Substantia nigra (tissue), 51 donors: ENCODE measurements at places on chromosomes 2 and 18.

- no peak for DNase-seq
Measured at GRCh38 chr2:174675615-174676014, 78.0 kb upstream of the WIPF1 start.

- DNase-seq = no peak
Measured at GRCh38 chr18:58241877-58242276, 197.9 kb downstream of the NEDD4L start.

DNA sequence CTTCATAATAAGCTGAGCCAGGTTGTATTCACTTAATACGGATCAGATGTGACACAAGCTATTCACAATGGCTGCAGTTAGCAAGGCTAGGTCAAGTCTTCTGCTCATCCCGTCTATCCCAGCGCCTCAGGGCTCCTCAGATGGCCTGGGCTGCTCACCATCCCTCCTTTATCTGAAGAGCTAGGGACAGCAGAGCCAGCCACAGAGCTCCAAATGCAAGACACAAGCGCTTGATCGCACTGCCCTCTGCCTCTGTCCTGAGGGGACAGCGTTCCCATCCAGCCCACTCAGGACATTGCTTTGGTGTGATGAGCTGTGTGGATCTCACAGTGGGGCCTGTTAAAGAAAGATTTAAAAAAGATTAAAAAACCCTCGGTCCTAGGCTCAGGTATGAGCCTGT, 254.4 kb upstream of the HS6ST1 start:
- DNase-seq = no peak

DNA sequence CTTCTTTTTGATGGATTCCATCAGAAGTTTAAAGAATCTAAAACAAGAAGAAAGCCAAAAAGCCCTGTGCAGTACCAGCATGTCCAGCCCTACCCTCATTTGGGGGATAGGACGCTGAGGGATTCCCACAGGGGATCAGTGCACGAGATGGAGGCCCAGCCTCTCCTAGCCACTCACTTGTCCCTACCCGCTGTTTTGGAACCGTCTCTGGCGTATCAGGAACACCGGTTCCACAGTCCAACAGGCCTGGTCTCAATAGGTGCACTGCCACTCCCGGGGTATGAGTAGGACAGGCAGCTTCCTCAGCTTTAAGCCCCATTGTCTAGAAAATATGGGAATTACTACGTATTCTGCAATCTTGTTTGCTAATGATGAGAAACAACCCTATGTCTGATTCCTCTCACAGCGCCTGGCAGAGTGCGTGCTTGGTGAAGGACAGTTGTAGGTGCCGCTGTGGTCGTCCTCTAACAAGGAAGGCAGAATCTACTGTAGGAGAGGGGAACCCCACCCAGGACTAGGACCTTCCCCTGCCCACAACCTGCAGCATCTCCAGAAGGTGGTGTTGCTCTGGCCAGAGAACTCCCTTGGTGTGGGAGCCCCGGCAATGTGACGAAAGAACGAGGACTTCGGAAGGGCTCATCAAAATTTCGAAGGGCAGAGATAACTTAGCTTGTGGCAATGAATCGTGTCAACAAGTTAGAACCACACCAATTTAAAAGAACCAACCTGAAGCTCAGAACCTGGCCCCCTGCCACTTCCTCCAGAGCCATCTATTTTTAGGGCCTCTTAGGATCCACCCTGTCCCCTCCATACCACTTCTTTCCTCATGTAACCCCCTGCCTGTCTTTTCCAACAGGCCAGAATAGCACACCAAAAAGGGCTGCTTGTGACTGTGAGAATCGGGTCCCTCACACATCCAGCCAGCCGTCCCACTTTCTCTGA, 71.7 kb downstream of the POLR1A start:
- no peak for DNase-seq

DNA sequence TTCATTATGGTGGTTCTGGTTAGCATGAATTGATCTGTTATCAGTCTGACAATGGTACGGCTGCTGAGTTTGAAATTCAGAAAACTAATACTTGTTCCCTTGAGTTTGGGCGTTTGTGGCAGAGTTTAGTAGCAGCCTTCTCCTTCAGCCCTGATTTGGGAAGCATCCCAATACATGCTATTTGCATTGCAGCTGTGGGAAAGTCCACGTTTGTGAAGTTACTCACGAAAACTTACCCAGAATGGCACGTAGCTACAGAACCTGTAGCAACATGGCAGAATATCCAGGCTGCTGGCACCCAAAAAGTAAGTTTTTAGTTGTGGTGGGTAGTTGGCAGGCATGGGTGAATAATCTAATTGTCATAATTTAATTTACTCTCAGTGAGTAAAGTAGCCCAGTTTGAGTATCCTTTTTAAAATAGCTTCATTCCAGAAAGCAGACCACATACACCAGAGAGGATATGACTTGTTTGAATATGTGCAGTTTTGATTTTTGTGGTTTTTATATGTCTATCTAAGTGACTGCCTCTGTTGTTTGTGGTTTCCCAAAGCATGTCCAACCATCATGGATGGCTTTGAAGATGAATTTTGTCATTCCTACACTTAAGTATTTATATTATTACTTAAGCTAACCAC, 12.2 kb downstream of the DGUOK start:
- no peak for DNase-seq

- no peak for DNase-seq
Measured at GRCh38 chr18:73683409-73684238, 464.0 kb downstream of the FBXO15 start.

- DNase-seq = no peak
Measured at GRCh38 chr2:63059793-63060471, 9.3 kb downstream of the OTX1 start.

- no peak for DNase-seq
Measured at GRCh38 chr2:162506706-162507105, 162.8 kb downstream of the GCA start.

DNA sequence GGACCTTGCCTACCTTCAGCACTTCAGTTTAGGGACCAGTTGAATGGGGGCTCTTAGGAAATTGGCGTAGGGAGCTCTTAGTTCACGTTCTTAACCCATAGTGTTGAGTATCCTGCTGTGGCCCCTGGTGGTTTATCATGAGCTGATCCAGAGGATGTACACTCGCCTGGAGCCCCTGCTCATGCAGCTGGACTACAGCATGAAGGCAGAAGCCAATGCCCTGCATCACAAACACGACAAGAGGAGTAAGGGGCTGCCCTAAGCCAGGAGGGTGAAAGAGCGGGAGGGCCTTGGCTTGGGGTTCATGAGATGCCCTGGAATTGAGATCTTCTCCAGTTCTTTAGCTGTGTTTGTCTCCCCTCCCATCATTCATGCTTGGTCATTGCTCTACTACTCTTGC, 2.9 kb downstream of the RETREG2 start:
- no peak for DNase-seq

DNA sequence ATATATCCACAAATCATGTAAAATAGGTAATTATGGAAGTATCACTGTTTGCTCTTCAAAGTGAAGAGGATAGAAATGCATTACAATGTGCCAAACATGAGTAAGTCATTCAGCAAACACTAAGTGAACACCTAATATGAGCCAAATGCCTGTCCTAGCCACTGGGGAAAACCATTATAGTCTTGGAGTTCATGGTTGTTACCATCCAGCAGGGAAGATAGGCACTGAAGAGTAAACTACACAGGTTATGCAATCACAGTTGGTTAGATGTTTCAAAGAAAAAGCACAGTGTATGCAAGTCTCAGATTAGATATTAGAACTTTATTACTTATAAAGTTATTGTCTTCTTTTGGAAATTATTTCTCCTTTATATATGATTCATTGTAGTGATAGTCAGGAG, 3.9 kb upstream of the SERPINB2 start:
- DNase-seq = no peak

- no peak for DNase-seq
Measured at GRCh38 chr18:38413193-38413592, 847.6 kb upstream of the CELF4 start.

DNA sequence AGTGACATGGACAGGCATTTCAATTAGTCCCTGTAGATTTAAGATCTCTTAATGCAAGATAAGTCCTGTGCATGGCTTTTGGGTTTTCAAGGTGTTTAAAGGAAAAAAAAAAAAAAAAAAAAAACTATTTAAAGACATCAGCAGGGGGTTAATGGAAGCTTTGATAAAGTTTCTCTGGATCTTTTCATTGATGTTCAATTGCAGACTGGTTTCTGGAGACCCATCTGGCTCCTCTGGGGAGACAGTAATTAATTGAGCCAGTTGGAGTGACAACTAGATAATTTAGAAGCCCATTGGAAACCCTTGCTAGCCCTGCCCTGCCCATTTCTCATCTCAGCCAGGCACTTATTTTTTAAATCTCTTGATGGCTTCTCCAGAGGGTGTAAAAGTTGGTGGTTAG, 98.7 kb downstream of the EPHA4 start:
- DNase-seq = no peak

DNA sequence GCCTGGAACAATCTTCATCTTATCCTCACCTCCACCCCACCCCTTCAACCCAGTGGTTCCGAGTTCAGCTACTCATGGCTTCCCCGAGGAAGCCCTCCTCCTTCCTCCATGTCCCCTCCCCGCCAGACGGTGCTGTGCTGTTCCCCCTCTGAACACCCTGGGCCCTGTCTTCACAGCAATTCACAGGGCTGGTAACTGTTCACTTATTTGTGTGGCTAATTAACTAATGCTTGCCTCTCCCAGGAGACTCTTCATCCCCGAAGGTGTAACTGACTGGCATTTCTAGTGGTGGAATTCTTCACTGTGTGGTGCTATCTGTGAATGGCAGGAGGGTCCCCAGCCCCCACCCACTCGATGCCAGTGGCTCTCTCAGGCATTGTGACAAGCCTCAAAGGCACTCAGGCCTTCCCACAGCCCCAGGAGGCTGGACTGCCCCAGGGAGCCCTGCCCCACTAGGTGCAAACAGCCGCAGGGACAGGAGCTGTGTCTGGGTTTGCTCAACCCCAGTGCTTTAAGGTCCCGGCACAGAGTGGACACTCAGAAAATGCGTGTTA, 133.7 kb upstream of the ID2 start:
- DNase-seq = no peak

GRCh38 chr2:71469403-71470398, 16.3 kb downstream of the DYSF start:
- no peak for DNase-seq

GRCh38 chr2:101238930-101239759, 13.5 kb upstream of the CNOT11 start:
- no peak for DNase-seq

- no peak for DNase-seq
Measured at GRCh38 chr18:77038182-77038858, 94.3 kb downstream of the MBP start.

DNA sequence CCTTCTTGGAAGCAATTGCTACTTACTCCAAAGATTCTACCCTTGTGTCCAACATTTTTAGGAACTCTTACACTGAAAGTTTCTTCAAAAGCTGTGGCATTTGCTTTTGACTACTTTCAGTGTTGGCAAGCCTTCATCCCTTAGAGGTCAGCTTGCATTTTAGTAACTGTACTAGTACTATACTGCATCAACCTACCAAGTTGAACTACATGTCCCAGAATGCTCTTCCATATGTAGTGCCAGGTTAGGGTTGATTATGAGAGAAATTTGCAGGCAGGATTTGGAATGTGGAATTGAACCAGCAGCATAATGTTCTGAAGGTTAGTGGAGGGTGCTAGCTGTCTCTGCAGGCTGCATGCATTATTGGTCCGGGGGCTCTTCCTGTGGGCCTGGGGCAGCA, 218.3 kb upstream of the FBXO11 start:
- DNase-seq = no peak

- no peak for DNase-seq
Measured at GRCh38 chr2:229521576-229521975, 192.8 kb downstream of the DNER start.

DNA sequence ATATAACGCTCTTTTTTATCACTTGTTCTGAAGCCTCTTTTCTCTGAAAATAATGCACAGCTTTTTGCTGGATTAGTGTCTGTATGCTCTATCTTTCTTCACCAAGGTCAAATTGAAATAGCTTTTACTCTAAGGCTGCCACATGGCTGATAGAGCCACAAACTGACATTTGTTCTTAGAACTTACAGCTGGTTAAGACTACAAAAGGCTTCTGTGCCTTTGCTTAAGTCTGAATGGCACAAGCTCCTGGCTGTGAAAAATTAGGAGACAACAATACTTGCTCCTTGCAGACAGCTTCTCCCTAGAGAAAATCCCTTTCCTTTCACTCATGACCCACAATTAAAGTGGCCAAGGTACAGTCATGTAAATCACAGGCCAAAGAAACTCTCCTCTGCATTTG, 515.3 kb downstream of the DSC3 start:
- DNase-seq = no peak

DNA sequence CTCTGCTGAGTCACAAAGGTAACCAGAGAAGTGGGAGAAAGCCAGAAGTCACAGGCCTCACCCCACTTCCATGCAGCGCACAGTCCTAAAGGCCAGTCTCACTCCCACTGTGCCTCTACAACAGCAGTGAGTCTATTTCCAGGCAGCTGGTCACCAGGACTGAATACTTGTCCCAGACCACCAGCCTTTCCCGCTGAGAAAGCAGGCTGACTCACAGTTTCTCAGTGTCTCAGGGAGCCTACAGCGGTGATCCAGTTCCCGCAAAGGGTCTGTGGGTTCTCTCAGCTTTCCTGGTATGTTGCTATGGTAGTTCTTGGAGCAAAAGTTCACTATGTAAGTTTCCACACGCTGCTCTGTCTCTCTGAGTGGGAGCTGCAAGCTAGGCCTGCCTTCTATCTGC, 622.5 kb downstream of the RNF144A start:
- no peak for DNase-seq

DNA sequence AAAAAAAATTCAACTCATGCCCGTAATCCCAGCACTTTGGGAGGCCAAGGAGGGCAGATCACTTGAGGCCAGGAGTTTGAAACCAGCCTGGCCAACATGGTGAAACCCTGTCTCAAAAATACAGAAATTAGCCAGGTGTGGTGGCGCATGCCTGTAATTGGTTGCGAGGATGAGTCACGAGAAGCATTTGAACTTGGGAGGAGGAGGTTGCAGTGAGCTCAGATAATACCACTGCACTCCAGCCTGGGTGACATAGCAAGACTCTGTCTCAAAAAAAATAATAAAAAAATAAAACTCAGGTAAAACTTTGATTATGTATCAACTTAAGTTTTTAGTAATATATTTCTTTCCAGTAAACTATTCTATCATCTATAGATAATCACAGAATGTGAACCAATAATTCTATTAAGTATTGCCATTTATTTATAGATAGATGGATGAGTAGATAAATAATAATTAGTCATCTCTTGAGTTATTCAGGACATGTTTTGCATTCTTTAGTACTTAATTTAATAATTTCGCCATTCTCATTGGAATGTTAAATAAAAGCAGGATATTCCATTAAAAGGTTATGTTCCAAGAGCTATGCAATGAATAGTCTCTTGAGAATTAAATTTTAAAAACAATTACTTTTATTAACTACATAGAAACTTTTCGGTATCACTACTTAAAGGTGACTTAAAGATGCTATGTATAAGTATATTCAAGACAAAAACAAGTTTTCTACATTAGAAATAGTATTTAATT, 48.7 kb downstream of the WDPCP start:
- DNase-seq = no peak

GRCh38 chr2:215521031-215521430, 85.2 kb upstream of the FN1 start:
- DNase-seq = no peak
